ENCODE measurements at places on chromosomes 6 and 20. TPM values are rescaled to one million over a fixed set of nuclear protein-coding genes. Genes with fewer than 3 reads are reported as not detected.
A peak's percentile ranks its signal among the peaks of the same experiment; 100 is the strongest.

DNA sequence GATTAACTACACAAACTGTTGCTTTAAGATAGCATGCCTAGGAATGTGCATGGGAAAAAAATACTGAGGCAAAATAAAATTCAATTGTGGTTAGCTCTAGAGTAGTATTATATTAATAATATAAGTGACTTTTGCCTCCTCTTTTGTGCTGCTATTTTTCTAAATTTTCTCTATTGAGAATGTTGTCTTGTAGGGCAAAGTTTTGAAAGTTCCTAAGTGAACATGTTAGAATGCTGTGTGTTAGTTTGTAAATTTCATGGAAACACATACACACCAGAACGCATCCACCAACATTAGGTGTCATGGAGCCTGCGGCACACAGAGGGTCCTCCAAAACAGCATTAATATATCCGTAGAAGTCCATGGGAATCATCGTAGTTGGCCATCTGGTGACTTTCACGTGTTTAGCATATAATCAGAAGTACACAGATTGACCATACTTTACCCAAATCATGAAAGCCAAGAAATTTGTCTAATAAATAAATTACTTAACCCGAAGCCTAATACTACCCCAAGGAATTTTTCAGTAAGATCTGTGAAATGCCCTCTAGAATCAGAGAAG is 25.6 kb downstream of the ARHGAP18 start:
- DNase-seq = no peak

DNA sequence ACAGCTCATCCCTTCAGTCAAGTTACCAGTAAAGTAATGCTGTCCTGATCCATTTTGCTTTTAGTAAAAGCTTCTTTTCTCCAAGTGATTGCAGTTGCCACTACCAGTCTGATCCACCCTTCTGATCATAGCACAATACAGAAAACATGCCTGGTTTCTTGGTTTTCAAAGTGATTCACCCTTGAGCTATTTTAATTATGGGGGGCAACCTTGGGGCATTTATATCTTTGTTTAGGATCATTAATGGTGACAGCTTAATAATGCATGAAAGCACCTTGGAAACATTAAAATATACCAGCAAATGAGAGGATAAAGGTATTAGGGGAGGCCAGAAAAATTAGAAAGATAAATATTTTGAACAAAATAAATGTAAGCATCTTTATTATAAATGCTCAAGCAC is 38.4 kb downstream of the LRRC1 start:
- no peak for DNase-seq

DNA sequence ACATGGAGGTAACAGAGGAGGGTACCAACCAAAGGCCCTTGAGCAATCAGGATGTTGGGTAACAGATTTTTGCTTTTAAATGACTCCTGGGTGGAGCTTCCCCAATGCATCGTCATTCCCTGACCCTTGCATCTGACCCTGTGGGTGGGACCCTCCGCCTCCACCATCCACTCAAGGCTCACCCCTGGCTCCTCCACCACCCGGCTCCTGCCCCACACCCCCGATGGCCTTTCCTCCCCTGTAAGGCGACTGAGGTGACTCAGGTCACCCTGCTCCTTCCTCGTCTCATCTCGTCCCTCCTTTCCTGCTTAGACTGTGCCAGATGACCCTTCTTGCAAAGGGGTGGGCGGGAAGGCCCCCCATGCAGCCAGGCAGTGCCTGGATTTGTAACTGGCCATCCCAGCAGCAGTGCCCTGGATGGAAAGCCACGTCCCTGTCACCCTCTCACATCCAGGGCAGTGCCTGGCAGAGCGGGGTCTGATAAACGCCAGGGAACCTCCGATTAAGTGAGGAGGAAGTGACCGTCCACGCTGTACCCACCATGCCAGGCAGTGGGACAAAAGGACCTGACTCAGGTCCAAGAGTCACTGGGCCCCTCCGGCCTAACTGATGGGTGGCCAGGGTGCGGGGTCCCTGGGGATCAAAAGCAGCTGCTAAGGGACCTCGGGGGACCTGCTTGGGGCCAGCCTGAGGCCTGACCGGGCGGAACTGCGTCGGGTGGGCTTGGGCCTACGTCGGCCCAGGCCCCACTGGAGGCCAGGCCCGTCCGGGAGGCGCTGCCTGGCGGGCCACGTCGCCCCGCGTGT is 624 bp upstream of the NPEPL1 start:
- DNase-seq = no peak

- no peak for DNase-seq
Observed at GRCh38 chr6:119171864-119172588, 93.6 kb upstream of the FAM184A start.

GRCh38 chr6:41049521-41049920 is 3.5 kb upstream of the APOBEC2 start:
- no peak for DNase-seq

- no peak for DNase-seq
Observed at GRCh38 chr20:32987044-32987825, 17.0 kb downstream of the SUN5 start.

The LZTS3 gene
- polyA plus RNA-seq = 16.5 TPM

GRCh38 chr6:15132167-15132566 is 113.7 kb upstream of the JARID2 start:
- no peak for DNase-seq

GRCh38 chr6:150753371-150754064 is 112.0 kb upstream of the MTHFD1L start:
- peak; percentile 58 for DNase-seq

DNA sequence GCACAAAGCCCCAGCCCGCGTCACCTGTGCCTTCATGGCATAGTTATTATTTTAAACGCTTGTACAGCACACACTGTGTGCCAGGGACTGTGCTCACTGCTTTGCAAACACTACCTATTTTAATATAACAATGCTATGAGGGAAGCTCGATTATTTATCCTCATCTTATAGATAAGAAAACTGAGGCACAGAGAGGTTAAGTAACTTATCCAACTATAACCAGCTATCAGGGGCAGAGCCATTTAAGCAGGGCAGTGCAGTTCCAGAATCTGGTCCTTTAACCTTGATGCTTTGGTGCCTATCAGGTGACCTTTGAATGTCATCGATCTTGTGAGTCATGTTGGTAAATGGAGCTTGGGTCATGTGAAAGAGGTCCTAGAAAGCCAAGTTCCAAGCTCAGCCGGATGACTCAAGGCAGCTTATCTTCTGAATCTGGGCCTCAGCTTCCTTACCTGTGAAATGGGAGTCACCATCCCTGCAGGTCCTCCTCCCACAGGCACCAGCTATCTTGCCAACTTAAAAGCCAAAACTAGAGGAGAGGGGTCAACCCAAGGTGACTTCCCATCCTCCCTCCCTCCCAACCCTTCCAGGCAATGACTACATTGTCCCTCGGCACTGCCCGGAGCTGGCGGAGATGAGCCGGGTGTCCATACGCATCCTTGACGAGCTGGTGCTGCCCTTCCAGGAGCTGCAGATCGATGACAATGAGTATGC is 56.4 kb upstream of the TTPAL start:
- no peak for DNase-seq

- DNase-seq = no peak
Observed at GRCh38 chr6:145534989-145535388, 200.3 kb downstream of the EPM2A start.

The MAN1A1 gene
- 82.0 TPM for polyA plus RNA-seq

The HRH3 gene
- 0.19 TPM for polyA plus RNA-seq

GRCh38 chr20:64211874-64212658 is 43.5 kb upstream of the PCMTD2 start:
- DNase-seq = no peak

- DNase-seq = no peak
Observed at GRCh38 chr6:52610011-52610410, 33.2 kb upstream of the TRAM2 start.

The KCNK5 gene
- 10.7 TPM for polyA plus RNA-seq

GRCh38 chr6:157605484-157605883 is 217.6 kb upstream of the SNX9 start:
- DNase-seq = no peak

GRCh38 chr6:90982051-90982450 is 395.2 kb upstream of the MAP3K7 start:
- DNase-seq = no peak

DNA sequence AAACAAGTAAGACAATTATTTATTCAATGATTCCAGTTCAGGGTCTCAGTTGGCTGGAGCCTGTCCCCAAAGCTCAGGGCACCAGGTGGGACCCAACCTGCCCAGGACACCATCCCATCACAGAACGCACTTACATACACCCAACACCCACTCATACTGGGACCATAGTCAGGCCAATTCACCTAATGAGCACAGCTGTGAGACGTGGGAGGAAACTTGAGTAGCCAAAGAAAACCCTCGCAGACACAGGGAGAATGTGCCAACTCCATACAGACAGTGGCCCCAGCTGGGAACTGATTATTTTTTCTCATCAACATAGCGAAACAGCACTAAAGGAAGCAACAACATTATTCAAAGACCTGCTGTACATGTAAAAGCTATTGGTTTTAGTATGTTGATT is 58.6 kb upstream of the DOK5 start:
- no peak for DNase-seq

GRCh38 chr6:125859727-125860126 is 69.0 kb downstream of the NCOA7 start:
- no peak for DNase-seq

GRCh38 chr20:25077610-25078169 is 4.3 kb downstream of the VSX1 start:
- no peak for DNase-seq

DNA sequence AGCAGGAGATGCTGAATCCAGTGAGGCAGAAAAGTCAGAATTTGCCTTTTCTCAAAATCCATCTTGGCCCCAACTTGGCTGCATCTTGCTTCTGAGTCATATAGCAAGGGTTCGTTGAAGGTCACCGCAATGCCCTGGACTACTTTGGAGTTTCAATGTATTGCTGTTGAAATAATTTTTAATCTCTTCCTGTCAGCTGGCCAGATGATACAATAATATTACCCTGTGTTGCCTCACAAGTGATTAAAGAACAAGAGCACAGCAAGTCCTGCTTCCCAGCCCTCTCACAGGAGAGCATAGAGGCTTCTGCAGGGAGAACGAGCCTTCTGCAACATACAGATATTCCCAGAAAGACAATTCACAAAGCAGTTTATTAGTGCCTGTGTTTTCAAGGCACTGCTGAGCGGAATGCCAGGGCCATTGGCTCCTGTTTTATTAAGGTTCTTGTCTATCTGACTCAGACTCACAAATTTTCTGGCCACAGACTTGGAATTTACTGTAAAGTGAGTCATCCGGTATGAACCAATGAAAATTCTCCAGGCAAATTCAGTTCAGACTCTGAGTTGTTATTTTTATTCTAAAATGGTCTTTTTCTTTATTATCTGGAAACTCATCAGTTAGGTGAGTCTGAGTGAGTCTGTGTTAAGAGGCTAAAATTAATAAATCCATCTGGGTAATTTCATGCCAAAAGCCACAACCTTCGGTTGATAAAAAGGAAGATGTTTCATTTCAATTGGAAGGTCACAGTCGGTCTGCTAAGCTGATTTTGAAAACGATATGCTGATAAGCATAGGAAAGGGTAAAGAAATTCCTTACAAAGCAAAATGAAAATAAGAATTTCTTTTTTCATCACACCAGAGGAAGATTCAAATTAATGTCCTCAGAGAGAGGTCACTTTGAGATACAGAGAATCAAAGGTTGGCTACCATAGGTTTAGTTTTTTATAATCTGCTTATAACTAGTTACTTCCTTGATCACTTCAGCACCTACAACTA is 289.4 kb upstream of the STXBP5 start:
- DNase-seq = no peak

The MOG gene
- not detected for polyA plus RNA-seq

DNA sequence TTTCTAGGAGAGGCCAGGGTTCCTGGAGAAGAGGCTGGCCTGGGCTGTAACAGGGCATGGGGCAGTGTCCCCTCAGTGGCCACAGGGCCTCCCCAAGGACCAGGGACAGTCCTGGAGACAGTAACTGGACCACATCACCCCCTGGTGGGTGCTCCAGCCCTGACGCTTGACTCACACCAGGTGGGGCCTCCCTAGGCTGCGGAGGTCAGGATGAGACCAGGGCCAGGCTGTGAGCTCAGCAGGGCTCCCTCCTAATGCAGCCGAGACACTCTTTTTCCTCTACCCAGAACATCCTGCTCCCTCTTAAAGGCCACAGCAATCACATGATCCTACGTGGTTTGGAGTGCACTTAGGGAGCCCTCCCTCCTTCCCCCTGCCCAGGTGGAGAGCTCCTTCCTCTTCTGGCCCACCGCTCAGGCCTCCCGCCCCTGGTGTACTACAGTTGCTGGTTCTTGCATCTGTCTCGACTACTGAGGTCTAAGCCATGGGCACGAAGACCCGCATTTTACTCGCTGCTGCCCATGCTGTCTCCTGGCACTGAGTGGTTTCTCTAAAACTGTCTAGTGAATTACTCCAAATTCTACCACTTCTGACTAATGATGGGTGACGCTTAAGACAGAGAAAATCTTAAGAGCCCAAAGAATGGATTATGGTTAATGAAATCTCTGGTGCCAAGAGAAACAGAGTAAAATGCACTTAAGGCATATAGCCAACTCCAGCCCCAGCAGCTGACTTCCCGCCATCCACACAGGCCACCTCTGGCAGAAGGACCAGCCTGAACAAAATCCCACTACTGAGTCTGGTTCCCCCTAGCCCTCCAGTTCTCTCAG is 166.1 kb upstream of the CST7 start:
- no peak for DNase-seq

The LRRC1 gene
- polyA plus RNA-seq = 34.8 TPM

GRCh38 chr20:44009679-44009992 is 95.0 kb downstream of the TOX2 start:
- DNase-seq = no peak

DNA sequence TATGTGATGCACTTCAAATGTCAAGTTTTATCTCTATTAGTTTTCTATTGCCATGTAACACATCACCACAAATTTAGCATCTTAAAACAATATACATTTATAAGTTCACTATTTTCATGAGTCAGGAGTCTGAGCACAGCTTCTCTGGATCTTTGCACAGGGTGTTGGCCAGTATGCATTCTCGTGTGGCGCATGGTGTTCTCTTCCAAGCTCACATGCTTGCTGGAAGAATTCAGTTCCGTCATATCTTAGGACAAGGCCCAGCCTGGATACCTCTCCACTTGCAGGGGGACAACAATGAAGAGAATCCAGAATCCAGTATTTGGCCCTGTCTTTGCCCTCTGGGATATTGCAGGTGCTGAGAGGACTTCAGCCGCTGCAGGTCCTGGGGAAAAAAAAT is 51.0 kb upstream of the ECI2 start:
- no peak for DNase-seq

The C6orf58 gene
- polyA plus RNA-seq = 1.5 TPM

- no peak for DNase-seq
Observed at GRCh38 chr20:40584130-40584809, 104.8 kb downstream of the MAFB start.

DNA sequence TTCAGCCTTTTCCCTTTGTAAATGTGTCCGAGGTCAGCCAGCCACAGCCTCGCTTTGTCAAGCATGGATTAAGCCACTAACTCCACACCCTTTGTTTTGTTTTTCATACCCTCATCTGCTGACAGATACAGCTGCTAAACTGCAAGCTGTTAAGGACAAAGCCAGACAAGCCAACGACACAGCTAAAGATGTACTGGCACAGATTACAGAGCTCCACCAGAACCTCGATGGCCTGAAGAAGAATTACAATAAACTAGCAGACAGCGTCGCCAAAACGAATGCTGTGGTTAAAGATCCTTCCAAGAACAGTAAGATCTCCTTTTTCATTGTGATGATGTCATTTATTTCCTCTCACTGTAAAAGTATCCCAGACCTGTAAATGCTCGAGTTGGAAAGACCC is 269.3 kb downstream of the ARHGAP18 start:
- DNase-seq = no peak

Data from renal pelvis (tissue), 12 donors.